ENCODE measurements at places on chromosomes 4 and X.

DNA sequence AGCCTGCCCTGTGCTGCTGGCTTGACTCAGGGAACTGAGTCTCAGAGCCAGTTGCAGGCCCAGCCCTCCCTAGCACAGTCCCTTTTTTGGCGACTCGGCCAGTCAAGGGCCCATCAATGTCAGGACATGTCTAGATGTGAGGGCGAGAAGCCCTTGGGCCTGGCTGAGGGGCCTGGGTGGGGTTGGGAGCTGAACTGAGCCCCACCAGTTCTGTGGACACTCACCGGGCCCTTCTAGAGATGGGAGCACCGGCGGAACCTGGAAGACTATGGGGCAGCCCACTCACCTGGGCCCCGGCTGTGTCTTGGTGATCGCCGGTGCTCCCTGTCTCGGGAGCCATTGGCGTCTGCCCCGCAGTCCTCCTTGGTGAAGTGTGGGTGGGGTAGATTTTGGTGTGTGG is 245.9 kb downstream of the AFAP1 start:
- DNase-seq = no peak

GRCh38 chrX:46965125-46965758 is 53.0 kb downstream of the JADE3 start:
- DNase-seq = no peak

DNA sequence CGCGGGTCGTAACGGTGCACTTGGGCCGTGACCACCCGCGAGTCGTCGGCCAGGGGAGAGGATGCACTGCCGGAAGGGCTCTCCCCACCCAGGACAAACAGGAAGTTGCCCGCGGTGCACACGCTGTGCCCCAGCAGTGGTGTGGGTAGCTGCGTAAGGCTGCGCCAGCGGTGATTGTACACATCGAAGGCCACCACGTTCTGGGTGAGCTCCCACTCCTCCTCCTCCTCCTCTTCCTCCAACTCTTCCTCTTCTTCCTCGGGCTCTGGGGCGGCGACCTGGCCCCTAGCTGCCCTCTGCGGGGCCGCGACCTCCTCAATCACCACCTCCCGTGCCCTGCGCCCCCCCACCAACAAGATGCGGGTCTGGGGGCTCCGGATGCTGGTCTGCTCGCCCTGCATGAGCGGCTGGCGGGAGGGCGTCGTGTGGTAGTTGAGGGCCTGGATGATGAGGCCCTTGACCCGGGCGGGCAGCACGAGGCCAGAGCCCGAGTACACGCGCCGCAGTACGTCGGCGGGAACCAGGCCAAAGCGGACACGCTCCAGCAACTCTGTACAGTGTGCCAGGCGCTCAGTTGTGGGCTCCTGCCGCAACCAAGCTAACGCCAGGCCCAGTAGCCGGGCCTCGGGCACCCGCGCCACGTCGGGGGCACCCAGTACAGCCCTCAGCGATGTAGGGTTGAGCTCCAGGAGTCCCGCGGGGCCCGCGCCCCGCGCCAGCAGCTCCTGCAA is 1.4 kb downstream of the KLHL34 start:
- no peak for DNase-seq

GRCh38 chrX:132614297-132614696 is 125.5 kb upstream of the MBNL3 start:
- DNase-seq = no peak

GRCh38 chr4:75653845-75654503 is 19.2 kb downstream of the G3BP2 start:
- no peak for DNase-seq

- no peak for DNase-seq
Measured at GRCh38 chrX:109393859-109394258, 88.0 kb downstream of the GUCY2F start.

- DNase-seq = no peak
Measured at GRCh38 chr4:94519925-94520789, 68.4 kb downstream of the PDLIM5 start.

GRCh38 chr4:84041426-84041825 is 457.7 kb downstream of the NKX6-1 start:
- DNase-seq = no peak

DNA sequence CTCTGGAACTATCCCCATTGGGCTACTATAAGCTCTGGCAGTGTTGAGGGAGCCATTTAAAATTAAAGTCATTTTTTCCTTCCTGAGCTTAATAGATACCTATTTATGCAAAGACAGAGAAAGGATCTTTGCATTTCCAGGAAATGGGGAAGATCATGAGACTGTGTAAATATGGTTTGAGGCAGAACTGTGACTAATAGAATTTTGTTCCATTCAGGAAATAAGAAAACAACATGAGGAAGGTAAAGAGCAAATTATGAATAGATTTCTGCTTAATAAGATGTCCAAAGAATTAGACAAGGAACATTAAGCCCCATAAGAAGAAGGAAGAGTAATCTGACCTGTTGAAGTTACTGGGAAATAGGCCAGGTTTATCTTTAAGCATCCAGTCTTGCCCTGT is 17.8 kb upstream of the TBC1D19 start:
- no peak for DNase-seq

Measured in T1000 (cell line).